Activated effector memory CD4-positive, alpha-beta T cell treated with Interleukin-2 at 50 U/mL for 16 hours (primary cell): ENCODE measurements at places on chromosomes 4 and X.

GRCh38 chr4:73487233-73487632, 5.7 kb downstream of the AFM start:
- DNase-seq = no peak

DNA sequence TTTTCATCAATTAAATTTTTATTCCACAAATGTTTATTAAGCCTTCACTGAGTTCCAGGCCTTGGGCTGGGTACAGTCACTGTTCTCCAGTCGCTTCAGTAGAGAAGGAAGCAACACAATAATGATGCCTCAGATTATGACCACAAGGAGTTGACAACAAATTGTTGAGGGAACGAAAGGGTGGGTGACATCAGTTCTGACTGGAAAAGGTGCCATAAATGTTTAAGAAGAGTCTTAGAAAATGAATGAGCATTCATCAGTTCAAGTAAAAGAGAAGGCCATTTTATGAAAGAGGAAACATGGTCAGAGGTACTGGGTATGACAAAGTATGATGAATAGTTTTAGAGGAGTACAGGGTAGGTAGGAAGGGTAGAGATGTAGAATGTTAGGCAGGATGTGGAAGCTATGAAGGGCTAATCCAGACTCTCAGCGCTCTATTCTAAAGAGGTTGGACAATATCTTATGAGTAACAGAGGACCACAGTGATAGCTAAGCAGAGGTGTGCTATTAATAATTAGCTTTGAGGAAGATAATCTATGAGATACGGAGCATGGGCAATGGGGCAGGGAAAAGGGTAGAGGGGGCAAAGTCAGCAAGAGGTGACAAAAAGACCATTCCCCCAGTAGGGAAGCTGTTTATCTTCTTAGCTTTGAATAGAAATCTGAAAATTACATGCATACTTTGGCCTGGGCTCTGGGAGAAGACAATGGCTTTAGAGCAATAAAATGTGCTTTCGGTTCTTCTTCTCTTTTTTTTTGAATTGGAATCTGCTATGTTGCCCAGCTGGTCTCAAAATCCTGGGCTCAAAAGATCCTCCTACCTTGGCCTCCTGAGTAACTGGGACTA, 20.4 kb downstream of the AFP start:
- DNase-seq = no peak

GRCh38 chr4:61443813-61444510, 243.8 kb downstream of the ADGRL3 start:
- no peak for DNase-seq

GRCh38 chr4:99029018-99029735, 33.7 kb downstream of the METAP1 start:
- DNase-seq = no peak

DNA sequence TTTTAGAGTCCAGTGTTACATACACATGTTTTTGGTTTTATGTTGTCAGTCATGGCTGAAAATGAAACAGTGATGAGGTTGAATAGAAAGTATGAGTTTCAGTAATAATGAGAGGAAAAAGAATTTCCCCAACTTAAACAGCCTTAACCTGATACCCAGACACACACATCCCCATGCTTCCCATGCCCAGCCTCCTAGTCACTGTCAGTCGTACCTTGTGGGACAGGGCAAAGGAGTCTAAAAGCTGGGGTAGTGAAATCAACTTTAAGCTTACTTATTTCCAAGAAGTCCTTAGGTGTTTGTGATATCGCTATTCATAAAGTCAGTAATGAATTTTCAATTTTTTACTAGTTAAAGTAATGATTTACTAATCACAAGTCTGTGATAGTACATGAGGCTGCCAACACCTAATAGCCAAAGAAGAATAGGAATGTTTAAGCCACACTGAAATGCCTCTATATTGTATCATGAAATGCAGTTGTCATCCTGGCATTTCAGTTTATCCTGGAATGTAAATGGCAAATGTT, 24.3 kb upstream of the GPR34 start:
- DNase-seq = no peak

DNA sequence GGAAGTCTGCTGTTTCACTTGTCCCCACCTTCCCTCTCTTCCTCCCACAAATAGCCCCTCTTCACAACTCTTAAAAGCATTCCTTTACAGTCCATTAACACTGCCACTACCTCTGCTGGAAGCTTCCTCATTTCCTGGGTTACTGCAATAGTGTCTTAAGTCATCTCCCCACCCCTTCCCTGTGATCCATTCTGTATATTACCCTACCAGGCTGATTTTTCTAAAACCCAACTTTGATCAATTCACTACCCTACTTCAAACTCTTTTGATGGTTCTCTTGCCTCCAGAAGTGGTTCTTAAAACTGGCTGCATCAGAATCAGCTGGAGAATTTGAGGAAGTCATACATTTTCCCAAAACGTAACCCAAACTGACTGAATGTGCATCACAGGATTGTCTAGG, 8.8 kb upstream of the XIAP start:
- DNase-seq = no peak

DNA sequence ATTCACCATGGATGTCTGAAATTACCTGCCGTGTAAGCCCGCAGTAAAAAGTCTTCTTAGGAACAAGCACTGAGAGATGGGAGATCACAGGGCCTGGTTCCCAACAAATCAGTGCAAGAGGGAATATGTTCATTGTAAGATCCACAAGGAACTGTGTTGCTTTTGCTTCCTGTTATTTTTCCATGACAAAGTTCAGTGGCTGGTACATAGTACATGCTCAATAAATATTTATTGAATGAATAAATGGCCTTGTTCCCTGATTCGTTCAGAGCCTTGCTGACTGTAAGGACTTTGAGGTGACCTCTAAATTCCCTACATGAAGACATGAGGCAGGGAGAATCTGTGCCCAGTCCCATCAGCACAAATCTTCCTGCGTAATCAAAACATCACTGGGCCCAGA, 7.4 kb downstream of the TMEM31 start:
- DNase-seq = no peak

DNA sequence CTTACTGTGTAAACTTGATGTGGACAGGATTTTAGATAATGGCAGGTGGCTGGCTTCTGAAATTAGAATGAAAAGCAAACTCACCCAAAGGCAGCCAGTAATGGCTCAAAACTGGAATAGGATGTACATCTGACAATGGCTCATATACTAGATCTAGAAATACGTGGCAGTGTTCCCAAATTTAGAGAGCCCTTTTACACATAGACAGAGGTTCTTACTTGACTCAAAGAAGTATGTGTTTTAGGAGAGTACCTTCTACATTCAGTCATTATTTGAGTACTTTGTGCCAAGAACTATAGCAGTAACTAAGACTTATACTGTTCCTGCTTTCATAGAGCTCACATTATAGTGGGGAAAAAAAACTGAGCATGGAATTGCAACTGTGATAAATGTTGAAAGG, 48.0 kb downstream of the UBE2K start:
- DNase-seq = no peak

GRCh38 chrX:29376584-29376983, 789.3 kb downstream of the IL1RAPL1 start:
- no peak for DNase-seq

DNA sequence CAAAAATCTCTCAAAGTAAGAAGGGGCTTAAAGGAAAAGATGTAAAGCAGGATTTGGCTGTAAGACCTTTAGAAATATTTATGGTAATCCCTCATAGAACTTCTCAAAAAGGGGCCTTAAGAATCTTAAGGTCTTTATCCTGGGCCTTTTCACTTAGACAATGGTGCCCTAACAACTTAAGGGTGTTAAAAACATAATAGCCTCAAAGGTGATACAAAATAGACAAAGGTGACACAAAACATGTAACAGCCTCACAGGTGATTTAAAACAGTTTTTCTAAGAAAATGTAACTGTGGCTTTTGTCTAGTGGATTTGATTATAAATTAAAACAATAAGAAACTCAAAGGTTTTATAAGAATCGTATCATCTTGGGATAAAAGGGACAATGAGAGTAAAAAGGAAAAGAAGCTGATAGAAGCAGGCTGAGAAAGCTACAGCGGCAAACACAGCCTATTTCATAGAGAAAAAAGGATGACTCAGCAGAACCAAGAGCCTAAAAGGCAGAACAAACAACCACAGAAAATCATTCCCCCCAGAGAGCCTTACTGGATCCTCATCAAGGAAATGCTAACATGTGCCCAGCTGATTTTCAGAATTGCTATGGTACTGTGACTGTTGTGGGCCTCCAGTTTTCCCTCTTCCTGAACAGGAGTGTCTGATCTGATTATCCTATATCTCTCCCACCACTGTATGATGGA, 164.3 kb downstream of the STPG2 start:
- no peak for DNase-seq

GRCh38 chr4:176238826-176239225, 30.2 kb downstream of the ASB5 start:
- no peak for DNase-seq

- DNase-seq = no peak
Measured at GRCh38 chrX:39936886-39937770, 160.6 kb downstream of the BCOR start.

DNA sequence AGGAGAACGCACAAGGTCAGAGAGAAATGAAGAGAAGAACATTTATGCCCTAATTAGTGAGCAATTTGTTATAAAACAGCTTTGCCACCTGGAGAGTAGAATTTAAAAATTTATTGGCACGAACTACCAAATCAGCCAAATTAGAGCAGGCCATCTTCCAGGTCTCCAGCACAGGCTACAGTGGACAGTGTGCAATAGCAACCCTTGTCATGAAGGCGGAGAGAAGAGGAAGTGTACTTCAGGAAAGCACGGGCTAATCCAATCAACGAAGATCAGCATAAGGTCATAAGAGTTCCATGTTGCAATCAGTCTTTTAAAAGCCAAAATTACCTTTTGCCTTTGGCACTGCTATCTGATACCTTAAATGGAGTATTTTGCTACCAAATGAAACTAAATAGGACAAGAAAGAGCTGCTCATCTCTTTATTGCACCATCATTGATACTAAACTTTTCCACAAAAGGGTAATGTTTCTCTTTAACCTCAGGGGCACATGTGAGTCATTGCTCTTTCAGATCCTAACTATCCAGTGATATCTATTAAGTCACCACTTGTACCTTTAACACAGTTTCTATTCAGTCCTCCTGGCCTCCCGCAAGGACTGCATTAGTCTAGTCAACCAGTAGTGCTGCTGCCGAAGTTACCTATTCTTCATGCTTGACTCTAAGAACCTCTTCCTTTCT, 19.9 kb downstream of the ANK2 start:
- DNase-seq = no peak

DNA sequence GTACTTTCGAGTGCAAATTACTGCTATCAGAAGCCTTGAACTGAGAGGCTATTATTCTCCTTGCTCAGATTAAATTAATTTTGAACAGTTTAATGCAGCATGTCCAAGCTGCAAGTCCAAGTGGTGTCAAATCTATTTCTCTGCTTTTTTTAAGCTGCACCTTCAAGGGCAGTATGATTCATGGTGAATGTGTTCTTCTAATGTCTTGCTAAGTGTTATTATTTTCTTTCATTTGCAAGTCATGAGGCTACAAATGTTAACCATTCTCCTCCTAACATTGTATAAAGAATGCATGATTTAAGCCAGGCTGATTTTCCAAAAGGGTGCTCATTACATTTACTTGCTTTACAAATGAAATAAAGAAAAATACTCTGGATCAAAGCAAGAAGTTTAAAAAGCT, 200.4 kb downstream of the TEX13C start:
- no peak for DNase-seq

DNA sequence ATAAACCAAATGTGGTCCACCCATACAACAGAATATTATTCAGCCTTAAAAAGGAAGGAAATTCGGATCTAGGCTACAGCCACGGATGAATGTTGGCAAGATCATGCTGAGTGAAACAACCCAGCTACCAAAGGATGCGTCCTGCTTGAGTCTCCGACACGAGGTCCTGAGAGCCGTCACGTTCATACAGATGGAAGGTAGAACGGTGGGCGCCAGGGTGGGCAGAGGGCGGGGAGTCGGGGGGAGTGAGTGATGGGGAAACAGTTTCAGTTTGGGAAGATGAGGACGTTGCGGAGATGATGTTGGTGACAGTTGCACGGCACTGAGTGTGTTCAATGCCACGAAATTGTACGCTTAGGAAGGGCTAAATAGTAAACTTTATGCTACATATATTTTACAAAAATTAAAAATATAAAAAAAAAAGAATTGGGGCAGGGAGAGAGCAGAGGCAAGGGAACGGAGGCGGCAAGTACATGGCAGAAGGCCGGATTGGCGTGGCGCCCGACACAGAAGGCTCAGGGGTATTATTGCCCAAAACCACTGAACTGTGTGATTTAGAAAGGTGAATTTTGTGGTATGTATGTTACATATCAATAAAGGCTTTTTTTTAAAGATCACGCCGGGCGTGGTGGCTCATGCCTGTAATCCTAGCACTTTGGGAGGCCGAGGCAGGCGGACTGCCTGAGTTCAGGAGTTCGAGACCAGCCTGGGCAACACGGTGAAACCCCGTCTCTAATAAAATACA, 14.8 kb upstream of the MXD4 start:
- no peak for DNase-seq

GRCh38 chrX:72141372-72142004, 9.8 kb upstream of the RTL5 start:
- DNase-seq = no peak

GRCh38 chrX:16828124-16828908, 41.8 kb downstream of the RBBP7 start:
- DNase-seq = no peak

DNA sequence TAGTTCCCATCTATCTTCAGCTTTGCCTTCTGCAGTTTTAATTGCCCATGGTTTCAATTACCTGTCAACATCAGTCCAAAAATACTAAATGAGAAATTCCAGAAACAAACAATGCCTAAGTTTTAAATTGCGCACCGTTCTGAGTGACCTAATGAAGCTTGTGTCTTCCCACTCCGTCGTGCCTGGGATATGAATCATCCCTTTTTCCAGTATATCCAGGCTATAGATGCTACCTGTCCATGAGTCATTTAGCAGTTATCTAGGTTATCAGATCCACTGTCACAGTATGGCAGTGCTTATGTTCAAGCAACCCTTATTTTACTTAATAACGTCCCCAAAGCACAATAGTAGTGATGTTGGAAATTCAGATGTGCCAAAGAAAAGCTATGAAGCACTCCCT, 363.6 kb upstream of the FAM241A start:
- no peak for DNase-seq

- no peak for DNase-seq
Measured at GRCh38 chr4:22962295-22962694, 269.6 kb downstream of the GBA3 start.

GRCh38 chr4:71188951-71189350, 149.9 kb upstream of the SLC4A4 start:
- DNase-seq = no peak

- no peak for DNase-seq
Measured at GRCh38 chr4:46870411-46870810, 38.6 kb downstream of the COX7B2 start.
